ENCODE measurements at places on chromosomes 11 and 22.

DNA sequence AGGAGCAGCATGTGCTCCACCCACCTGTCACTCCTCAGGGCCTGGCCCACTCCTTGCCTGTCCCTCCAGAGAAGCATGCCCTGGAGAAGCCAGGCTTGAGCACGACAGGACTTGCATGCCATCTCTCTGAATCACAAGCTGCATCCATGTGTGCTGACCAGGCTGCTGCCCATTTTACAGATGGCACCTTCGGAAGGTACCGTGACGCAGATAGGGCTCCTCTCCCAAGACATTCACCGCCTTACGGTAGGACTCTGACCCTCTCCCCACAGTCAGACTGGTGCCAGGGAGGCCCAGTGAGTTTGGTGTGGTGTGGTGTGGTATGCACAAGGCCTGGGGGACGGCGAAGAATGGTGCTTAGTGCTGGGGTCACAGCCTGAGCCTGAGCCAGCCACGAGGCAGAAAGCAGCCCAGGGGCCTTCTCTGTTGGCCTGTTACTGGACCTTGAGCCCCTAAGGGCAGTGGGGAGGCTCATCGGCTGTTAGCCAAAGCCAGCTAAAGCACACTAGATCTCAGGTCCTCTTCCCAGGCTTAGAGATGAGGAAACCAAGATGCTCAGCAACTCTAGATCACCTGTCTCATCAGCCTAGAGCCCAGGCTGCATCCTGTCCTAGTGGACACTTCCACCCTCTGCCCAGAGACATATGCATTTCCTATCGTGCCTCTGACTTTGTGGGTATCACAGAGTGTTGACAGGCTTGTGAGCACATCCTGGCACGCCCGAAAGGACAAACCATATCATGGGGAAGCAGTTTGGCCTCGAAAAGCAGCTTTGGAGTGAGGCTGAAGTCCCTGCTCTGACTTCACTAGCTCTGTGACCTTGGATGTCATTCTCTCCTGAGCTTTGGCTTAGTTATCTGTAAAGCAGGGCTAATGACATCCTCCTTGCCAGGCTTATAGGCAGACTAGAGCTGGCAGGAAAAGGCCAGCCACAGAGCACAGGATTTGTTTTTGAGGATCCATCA, 17.8 kb downstream of the CYB5R2 start:
- no peak for DNase-seq

- DNase-seq, result no peak
These were observed 33.4 kb downstream of the SCGB1A1 start for GRCh38 chr11:62452261-62452660.

- DNase-seq, result no peak
These were observed 84.6 kb upstream of the NAV2 start for GRCh38 chr11:19628018-19628417.

DNA sequence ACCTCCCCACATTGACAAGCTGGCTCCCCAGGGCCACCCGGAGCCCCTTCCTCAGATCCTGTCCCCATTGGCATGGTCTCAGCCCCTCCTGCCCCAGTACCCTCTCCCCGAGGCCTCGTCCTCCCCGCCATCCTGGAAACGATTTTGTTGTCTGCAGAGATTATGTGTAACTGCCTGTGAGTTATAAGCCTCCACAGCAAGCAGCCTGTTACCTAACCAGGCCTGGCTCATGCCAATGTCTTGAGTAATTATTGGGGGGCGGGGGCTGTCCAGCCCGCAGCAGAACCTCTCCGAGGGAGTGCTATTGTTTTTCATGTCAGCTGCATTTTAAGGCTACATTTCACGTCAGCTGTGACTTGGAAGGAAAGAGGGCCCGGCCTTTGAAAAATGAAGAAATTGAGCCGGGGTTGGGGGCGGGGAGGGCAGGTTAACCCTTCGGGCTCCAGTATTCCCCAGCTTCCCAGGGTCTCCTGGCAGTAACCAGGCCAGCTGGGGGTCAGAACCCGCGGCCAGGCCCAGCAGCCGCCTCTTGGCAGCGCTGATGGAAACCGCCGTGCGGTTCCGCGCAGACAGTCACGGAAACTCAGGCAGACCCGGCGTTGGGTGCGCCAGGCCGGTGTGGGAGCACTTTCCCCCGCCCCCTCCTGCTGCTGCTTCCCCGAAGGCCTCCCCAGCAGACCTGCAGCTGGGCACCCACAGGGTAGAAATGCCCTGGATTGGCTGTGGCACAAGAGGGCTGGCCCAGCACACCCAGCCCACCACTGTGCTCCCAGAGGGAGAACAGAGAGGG, 59.5 kb downstream of the CDKN1C start:
- DNase-seq, result no peak

- no peak for DNase-seq
These were observed 80.1 kb downstream of the EMSY start for GRCh38 chr11:76524919-76525318.

DNA sequence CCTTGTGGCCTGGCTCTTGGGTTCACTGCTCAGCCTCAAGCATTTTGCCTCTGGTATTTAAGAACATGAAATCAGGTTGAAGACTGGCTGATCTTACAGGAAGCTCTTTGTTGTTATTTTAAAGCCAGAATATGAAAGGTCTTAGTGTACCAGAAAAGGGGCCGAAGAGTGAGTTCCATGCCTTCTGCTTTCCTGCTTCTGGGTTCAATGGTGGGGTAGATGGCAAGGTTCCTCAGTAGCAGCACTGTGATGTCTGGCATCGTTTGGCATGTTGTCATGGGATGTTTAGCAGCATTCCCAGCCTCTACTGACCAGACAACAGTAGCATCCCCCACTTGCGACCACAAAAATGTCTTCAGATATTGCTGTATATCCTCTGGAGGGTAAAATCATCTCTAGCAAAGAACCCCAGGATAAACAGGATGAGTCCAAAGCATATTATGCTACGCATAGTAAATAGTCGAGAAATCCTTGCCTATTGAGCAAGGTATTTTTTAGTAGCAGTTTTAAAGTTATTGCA, 2.4 kb downstream of the VPS26B start:
- no peak for DNase-seq

DNA sequence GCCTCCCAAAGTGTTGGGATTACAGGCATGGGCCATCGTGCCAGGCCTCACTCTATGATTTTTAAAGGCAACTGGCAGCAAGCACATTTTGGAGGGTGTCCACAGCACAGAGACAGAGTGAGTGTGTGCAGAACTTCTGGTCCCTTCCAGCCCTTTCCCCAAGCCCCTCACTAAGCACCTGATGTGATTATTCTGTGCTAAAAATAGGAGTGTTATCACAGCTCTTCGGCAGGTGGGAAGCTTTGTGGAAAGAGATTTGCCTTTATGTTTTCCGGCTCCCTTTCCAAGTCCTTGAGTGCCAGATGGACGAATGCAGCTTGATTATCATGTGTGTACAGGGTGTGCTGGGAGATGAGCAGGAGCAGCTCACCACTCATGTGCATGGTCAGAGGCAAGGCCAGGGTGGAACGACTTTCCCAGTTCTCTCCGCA, 310.8 kb downstream of the DDX10 start:
- DNase-seq, result no peak

- DNase-seq, result no peak
These were observed 225.2 kb downstream of the FAT3 start for GRCh38 chr11:92449780-92450179.

Data from stimulated activated CD4-positive, alpha-beta T cell treated with anti-CD3 and anti-CD28 coated beads, Interleukin-1b, Interleukin-23, amount 100 ng/mL, for 1 hour (primary cell).